ENCODE measurements at places on chromosomes 12 and 14.

- DNase-seq, result no peak
Measured at GRCh38 chr12:39605501-39605900, 14.1 kb downstream of the ABCD2 start.

DNA sequence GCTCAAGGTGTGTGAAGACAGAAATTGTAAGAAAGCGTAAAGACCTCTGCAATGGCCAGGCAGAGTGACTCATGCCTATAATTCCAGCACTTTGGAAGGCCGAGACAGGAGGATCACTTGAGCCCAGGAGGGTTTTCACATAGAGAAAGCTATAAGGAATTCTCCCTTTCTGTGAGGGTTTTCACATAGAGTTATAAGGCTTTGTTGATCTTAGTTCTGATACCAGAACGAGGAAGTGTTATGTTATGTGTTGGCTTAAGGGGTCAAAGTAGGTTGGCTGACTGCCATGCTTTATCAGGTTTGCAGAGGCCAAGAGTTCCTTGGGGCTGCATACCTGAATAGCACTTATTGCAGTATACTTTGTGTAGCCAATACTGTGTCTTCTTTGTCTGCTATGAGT, 139.1 kb downstream of the ERC1 start:
- DNase-seq, result no peak

DNA sequence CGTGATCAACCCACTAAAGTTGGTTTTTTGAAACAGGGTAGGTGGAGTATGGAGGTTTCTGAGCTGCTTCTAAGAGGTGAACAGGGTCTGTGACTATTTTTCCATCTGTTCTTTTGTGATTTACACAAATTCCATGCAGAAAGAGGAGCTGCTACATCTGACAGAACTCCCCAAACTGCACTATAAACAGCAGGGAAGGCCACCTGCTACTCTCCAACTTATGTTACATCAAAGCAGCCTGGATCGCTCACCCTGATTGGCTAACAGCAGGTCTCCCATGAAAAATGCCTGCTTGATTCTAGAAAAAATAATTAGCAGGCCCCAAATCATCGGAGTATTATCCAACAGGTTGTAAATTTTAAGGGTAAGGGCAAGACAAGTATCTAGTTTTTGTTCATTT, 282.9 kb upstream of the FLRT2 start:
- no peak for DNase-seq

DNA sequence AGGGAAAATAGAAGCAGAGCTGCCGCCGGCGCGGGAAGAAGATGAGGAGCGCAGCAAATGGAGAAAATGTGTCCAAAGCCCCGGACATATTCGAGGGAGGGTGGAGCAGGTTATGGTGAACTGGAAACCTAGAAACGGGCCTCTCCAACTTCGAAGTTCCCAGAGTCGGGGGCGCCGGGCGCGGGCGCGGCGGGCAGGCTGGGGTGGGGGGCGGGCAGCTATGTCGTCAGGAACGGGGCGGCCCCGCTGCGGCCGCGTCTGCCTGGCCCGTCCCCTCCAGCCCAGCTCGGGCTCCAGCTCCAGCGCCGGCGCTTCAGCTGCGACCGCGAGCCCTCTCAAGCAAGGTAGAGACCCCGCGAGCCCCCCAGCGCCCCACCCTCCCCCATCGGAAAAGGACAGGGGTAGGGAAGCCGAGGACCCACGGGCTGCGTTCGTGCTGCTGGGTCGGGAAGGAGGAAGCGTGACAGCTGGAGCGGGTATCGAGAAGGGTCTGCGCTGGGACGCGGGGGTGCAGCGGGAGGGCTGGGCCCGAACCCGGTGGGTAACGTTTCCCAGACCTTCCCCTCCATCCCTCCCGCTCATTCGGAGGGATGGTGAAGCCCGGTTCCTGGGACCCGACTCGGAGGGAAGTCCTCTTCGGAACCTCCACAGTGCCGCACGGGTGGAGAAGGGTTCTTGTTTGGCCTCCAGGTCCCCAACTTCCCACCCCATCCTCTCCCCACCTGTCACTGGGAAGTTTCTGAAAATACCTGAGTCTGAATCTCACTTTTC, 1.0 kb downstream of the DGKA start:
- DNase-seq, result peak; percentile 61

- no peak for DNase-seq
Measured at GRCh38 chr14:72925815-72926291, 411 bp upstream of the DCAF4 start.

DNA sequence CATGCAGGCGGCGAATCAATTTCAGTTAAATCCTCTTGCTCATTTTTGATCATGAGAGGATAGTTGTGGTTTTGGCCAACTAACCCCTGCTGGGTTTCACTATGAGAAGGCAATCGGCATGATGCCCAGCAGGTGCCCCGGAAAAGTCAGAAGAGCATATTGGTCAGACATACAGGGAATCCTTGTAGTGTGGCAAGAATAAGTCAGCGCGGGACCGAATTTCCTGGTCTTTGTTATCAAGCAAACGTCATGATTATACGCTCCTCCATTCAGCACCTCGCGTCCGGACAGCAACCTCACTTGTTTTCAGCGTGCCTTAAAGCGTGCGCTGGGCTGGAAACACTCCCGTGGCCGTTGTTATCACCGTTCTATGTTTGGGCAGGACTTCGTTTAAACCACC, 1.8 kb downstream of the TBC1D30 start:
- peak; percentile 65 for DNase-seq

DNA sequence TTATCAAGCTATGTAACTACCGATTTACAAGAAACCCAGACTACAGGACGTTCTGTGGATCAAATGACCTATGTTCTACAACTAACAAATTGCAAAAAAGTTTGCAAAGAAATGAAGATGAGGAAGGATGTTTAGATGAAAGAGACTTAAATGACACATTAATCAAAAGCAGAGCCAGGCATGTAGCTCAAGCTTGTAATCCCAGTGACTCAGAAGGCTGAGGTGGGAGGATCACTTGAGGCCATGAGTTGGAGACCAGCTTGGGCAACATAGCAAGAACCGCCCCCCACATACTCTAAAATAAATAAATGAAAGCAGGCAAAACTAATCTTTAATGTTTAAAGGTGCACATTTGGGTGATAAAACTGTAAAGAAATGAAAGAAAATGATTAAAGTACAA, 331.9 kb downstream of the BTG1 start:
- no peak for DNase-seq

DNA sequence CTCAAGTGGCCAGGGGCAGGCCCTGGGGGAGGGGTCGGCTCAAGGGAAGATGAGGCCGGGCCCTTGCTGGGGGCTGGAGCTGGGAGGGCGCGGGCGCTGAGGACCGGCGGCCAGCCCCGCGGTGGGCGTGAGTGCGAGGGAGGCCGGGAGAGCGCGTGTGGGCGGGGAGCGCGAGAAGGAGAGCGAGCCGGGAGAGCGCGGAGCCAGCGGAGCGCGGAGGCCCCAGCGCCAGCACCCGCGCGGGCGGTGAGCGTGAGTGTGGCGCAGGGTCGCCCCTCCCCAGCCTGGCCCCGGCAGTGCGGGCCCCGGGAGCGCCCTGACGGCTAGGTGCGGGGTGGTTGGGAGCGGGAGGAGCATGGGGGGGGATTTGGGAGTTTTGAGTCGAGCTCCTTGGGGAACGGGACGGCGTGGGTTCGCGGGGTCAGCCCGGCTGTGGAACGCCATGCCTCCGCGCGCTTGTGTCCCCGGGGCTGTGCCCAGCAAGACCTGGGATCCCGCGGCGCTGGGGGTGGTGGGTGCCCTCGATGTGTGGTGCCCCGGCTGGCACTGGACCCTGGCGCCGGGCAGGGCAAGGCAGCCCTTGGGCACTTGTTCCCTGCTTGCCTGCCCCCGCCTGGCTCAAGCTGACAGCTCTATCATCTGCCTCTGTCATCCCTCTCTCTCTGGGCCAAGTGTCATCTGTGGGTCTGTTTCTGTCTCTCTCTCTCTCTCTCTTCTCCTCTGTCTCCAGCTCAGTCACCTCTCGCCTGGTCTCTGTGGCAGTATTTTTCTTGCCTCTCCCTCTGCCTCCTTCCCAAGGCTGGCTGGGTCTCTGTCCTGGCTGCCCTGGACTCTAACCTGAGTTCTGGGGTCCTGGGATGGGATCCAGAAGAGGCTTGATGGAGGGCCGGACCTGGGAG, at the start of gene LBHD2:
Gene LBHD2 (plus strand): TSS at position 190 of the 899 bp plus-strand sequence. CDS start 1,803 bp downstream, outside the sequence.
- DNase-seq, result no peak

DNA sequence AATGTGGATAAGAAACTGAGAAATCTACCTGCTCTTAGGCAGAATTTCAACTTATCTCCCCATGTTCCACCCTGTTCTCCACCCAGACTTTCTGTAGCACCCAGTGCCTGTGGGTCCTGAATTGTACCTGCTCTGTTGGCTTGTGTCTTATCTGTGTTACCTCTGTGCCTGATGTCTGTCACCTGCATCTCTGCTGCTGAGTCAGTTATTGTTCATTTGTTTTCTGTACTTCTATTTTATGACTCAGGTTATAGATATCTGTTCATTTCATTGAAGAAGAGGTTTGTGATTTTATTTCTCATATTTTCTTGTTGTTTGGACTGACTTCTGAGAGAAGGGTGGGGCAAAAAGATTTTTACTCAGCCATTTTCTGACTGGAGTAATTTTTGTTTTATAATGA, 11.7 kb downstream of the SOCS4 start:
- DNase-seq, result no peak

DNA sequence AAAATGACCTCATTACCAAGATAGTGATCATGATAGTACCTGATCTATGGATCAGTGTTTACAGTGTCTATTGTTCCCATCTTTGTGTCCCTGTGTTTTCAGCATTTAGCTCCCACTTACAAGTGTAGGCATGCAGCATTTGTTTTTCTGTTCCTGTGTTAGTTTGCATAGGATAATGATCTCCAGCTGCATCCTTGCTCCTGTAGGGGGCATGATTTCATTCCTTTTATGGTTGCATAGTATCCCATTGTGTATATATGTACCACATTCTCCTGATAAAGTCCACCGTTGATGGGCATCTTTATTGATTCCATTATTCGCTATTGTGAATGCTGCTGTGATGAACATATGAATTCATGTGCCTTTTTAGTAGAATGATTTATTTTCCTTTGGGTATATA, 215.4 kb upstream of the NAV3 start:
- no peak for DNase-seq

DNA sequence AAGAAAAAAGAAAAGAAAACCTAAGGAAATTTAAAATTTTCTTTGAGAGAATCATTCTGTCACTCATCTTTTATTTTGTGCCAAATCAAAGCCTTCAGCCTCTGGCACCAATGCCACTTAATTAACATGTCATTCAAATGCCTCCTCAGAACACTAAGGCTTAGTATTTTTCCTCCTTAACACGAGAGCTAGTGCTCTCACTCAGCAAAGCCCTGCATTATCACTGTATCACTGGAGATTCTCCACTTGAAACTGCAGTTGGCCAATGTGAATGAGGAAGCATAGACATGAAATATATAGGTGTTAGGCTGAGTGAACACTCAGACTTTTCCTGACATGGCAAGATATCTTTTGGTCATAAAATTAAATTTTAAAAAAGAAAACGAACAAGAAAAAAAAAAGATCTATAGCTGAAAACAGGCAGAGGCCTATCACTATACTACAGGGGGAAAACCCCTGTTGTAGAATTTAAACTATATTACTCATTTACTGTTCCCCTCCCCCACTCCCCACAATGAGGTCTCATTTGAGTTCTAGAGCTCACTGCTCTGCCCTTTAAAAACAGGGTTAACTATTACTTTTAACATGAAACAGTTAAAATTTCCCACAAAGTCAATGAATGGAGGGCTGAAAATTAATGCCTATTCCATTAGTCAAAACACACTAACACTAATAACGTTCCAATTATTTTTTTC, 5.1 kb downstream of the MBIP start:
- peak; percentile 28 for DNase-seq

DNA sequence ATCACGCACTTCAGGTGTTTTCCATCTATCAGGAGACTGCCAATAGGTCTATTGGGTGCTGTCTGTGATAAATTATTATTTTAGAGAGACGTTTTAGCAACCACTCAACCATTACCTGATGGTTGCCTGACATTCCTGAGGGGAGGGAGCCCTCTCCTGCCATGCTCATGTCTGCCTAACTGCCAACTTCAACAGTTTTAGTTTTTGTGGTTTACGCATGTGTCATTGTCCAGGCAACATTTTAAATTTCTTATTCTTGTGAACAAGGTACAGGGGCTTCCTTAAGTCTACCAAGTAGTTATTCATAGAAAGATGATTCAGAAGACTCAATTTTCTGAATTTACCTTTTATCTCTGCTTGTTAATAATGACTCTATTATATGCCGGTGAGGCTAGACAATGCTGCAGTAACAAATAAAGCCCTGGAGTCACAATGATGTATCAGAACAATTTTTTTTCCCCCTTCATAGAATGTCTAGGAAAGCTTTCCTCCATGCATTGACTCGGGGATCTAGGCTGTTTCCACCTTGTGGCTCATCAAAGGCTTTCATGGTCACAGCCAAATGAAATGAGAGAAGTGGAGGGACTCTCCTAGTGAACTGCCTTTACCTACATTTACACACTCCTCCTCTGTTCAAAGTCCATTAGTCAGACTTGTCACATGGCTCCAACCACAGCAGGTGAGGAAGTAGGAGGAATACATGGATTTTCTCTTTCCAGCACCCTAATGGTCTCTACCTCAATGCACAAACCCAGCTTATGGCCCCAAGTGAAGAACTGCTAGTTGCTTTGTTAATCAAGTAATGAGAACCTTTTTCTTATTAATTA, 225.8 kb downstream of the CRADD start:
- no peak for DNase-seq

Data from activated T-cell treated with anti-CD3 and anti-CD28 coated beads, Interleukin-2, amount 50 U/mL, for 48 hours (primary cell).